Cerebellar nuclear complex (tissue), 1 donor: ENCODE measurements at places on chromosomes 5 and 9.

DNA sequence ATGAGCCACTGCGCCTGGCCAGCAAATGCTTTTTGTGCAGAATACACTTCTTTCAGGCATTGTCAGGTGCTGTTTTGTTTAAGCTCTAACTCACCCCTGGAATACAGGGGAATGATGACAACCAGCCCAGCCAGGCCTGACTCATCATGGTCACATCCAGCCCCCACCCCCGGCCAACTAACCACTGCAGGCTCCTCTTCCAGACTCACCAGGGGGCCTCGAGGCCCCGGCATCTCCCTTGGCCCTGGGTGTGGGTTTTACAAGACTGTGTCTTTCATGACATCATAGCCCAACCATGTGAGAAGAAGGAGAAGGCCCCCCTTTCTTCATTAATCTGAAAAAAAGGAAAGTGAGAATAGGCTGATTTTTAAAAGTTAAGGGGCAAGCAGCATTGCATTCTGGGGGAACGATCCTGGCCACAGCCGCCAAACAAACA is 35.5 kb downstream of the OLFML2A start:
- DNase-seq, result no peak

DNA sequence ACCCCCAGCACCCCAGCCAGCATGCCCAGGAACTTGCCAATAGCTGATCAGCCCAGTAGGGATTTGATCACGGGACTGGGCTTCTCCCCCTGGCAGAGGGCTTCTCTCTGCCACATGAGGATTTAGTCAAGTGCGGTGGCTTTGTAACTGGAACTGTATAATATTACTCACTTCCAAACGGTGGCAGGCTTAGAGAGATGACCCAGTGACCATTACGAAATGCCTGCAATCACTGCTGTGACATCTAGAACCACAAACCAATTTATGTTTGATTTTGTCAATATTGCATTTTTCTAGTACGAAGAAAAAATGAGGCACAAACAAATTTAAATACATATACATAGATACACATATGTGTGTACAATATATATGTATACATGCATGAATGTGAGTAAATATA is 192.1 kb downstream of the ERCC6L2 start:
- no peak for DNase-seq

DNA sequence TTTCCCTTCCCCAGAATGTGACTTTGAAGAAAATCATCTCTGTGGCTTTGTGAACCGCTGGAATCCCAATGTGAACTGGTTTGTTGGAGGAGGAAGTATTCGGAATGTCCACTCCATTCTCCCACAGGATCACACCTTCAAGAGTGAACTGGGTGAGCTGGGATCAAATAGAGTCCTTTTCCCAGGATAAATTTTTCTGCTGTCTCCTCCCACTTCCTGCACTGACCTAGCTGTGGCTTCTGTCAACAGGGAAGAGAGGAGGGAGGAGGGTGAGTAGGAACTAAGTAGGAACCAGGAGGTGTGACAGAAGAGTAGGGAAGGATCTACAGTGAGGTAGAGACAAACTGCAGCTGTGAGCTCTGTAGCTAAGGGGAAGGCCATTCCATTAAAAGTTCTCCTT is 69.3 kb downstream of the MAMDC2 start:
- no peak for DNase-seq

DNA sequence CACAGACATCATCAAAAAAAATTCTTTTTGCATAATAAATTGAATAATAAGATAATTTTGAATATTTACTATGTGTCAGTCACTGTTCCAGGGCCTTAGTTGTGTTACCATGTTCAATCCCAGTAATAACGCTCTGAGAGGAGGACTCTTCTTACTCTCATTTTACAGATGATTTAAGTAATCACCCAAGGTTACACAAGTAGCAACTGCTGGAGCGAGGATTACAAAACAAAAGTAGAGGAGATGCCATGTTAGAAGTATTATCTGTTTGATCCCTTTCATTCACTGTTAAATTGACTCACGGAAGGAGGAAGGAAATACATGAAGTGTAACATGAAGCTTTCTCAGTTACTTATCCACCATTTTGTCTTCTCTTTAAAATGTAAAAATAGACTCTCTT is 412.8 kb downstream of the NFIB start:
- DNase-seq, result no peak

DNA sequence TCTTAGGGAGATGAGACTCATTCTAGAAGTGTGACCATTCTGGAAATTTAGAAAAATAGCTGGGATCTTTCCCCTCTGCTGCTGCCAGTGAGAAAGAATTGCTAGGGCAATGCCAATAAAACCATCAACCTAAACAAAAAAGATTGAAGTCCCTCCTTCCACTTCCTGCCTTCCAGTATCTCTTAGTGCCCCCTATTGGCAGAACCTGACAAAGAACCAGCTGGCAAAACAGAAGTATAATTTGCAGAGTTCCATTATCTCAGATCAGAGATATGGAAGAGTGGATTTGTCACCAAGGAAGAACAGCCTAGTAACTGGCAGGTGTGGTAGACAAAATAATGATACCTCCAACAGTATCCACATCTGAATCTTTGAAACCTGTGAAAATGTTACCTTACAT is 13.8 kb upstream of the PLCXD3 start:
- no peak for DNase-seq

DNA sequence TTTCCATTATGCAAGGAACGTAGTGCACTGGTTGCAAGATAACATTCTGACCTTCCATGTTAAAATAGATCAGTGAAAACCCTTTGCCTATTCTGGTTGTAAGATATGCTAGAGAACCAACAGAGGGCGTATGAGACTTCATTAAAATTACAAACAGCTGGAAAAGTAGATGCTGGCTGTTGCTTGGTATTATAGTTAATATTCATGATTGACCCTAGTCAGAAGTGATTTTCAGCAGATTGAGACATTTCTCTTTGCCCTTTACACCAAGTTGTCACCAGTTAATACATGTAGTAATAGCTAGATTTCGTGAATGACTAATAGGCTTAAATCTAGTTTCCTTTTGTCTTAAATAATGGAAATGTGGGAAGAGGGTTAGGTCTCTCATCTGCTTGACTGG is 13.8 kb upstream of the FGF18 start:
- DNase-seq, result no peak

GRCh38 chr9:115328228-115328627 is 210.3 kb upstream of the TNC start:
- DNase-seq, result no peak

GRCh38 chr5:89457411-89458331 is 574.7 kb upstream of the MEF2C start:
- DNase-seq, result no peak

DNA sequence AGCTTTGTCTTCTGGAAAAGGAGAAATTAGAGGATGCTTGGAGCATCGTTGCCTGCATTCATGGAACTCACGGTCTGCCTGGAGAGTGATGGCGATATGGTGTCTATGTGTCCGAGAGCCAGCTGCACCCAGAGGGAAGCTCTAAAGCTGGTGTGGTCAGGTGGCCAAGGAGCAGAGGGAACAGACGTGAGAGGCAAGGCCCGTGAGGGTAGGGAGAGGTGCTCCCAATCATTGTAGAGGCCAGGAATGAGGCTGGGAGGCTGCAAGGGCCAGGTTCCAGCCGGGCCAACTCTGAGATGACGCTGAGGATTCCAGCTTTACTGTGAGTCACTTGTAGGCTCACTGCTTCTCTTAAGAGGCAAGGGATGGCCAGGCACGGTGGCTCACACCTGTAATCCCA is 7.6 kb downstream of the FGD3 start:
- no peak for DNase-seq

DNA sequence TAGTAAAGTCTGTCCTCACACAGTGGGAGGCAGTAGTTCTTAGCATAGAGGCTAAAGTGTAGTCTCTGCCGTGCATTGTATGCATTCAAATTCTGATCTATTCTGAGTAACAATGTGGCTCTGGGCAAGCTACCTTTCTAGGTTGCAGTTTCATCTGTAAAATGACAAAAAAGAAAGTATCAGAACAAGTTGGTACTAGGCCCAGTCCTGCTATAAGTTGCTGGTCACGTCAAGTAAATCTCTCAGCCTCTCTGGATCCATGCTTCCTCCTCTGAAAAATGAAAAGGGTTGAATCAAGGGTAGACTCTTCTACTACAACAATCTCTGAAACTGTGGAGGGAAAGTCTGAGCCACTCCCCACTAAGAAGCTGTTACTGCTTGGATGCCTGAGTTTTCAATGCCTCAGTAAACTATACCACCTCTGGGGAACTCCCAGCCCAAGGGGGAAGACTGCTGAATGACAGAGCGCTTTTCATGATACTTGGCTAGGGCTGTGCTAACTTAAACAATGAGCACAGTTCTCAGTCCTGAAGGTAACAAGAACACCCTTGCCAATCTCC is 34.5 kb upstream of the SPARC start:
- no peak for DNase-seq

DNA sequence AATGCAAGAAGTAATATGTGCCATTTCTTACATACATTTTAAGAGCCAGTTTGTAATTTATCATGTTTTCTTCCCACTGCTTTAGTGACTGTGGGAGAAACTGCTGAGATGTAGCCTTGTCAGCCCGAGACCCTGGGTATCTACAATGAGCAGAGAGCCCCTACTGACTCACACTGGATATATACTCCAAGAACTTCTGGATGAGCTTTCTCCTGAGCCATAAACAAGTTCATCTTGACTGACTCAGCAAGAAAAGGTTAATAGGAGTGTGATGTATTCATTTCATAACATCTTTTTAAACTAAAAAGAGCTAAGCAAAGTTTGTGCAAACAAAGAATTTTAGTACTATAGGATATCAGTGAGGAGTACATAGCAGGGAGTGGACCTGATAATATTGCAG is 182.5 kb downstream of the EDIL3 start:
- DNase-seq, result no peak

DNA sequence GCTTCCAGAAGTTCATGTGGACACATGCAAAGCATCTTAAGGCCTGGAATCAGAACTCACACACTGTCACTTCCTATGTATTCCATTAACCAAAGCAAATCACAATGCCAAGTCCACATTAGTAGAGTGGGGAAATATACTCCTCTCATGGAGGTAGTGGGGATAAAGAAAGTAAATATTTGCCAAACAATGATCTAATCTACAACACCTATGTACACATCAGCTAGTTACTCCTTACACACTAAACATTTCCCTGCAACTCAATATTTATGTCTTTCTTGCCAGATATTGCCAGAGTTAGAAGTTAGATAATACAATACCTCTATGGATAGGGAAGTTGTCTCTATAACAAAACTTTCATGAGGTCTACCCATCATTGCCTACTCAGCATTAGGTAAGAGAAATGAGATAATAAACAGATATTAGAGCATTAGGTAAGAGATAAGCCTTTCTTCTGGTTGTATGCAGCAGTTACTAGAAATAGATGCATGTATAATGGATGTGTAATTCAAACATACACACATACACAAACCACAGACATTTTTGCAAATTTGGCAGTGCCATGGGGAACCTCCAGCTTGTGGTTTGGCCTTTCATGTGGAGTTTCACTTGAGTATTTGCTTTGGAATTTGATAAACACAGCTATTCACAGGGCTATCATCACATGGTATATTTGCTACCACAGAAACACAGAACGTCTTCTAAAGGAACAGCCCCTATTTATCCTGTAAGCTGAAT is 196.5 kb downstream of the TLE1 start:
- DNase-seq, result no peak

- no peak for DNase-seq
Observed at GRCh38 chr5:140113180-140113698, 670 bp upstream of the PURA start.

GRCh38 chr5:123855609-123856008 is 343.6 kb downstream of the CSNK1G3 start:
- no peak for DNase-seq

DNA sequence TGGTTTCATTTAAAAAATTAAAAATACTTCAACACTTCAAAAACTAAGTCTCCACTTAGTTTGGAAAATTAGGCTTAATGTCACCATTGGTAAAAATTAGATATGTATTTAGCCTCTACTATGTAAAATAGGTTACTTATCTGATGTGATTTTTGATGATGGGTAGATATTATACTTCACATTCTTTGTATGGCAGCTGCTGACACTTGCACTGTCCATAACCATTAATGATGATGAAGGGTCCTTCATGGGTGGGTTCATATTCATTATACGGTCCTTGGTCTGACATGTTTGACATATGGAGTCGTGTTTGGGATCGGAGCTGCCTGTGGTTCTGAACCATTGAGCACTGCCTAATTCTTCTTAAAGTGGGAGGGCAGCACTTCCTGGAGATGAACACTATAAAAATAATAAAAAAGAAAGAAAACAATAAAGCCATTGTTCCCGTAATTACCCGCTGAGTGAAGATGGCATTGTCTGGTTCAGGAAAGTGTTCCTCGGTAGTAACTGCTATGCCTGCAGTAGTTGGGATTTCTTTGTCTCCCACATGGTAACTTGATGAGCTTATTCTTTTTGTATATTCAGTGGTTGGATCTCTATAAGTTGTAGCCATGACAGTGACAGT is 2.2 kb downstream of the LRRTM2 start:
- no peak for DNase-seq

DNA sequence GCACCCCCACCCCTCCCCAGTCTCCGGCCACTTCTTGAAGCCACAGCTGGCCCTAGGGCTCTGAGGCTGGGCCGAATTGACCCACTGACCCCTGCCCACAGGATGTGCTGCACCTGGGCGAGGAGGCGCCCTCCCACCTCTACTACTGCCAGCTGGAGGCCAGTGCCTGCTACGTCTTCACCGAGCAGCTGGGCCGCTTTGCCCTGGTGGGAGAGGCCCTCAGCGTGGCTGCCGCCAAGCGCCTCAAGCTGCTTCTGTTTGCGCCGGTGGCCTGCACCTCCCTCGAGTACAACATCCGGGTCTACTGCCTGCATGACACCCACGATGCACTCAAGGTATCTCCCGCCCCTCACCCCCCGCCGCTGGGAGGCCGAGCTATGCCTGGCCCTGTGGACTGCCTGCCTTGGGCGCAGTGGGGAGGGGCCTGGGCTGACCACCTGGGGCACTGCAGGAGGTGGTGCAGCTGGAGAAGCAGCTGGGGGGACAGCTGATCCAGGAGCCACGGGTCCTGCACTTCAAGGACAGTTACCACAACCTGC is 21.3 kb downstream of the HK3 start:
- no peak for DNase-seq

- DNase-seq, result no peak
Observed at GRCh38 chr9:122036408-122036807, 56.7 kb downstream of the TTLL11 start.

DNA sequence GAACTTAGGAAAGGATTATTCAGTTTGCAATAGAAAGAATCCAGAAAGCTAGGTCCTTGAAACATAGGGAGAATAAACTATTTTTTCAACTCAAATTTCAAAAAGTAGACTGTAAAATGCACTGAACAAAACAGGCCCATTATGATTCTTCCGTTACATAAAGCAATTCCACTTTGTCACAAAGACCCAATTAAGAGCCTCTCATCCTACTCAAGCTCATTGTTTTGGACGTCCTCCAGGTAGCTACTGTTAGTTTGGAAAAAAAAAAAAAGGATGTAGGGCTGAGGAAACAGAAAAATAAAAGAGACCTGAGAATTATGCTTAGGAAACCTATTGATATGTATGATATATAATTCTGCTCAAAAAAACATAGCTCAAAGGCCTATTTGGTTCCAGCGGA is 74.0 kb downstream of the DIRAS2 start:
- DNase-seq, result no peak

DNA sequence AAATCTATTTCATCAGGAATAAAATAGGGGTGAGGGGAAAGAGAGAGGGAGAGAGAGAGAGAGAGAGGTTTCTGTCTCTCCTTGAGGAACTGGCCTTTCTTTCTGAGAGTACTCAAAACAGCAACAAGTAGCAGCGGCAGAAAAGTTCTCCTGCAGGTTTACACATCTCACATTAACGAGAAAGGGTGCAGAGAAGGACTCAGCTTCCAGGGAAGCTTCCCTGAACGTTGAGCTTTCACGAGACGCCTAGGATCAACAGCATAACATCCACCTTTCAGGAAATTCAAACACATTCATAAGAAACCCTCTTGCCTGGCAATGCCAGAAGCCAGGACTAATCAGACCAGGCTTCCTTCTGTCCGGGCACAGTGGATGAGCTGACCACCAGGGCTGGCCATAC is 162.9 kb downstream of the ZDHHC21 start:
- no peak for DNase-seq
